HFFc6 (cell line): ENCODE measurements at places on chromosomes 7 and 10.

GRCh38 chr7:84009051-84009450 lies 185.5 kb downstream of the SEMA3A start:
- DNase-seq: no peak

DNA sequence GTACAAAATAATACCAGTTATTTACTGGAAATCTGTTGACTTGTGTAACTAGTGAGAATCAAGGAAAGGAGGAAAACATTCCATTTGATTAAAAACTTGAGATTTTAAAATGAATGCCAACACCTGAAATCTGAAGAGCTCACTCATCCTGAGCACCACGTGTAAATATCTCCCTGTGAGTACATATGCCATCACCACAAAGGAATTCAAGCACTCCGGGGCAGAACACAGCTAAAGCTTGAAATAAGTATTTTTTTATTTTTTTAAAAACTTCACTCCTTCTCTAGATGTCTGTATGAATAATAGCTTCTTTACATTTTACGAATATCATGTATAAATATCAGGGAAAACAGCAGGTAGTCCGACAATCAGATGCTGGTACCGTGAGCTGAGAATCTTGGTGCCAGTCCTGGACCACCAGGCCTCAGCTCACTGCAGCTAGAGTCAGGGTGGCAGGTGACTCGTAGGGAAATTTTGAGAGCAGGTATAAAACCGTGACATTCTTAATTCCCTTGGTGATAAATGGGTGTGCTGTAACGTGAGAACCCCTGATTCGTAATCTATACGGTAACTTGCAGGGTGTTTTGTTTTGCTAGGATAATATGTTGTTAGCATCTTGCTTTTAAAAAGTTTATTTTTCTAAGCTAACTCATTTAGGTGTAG lies 12.7 kb downstream of the LMTK2 start:
- DNase-seq: peak; percentile 61

DNA sequence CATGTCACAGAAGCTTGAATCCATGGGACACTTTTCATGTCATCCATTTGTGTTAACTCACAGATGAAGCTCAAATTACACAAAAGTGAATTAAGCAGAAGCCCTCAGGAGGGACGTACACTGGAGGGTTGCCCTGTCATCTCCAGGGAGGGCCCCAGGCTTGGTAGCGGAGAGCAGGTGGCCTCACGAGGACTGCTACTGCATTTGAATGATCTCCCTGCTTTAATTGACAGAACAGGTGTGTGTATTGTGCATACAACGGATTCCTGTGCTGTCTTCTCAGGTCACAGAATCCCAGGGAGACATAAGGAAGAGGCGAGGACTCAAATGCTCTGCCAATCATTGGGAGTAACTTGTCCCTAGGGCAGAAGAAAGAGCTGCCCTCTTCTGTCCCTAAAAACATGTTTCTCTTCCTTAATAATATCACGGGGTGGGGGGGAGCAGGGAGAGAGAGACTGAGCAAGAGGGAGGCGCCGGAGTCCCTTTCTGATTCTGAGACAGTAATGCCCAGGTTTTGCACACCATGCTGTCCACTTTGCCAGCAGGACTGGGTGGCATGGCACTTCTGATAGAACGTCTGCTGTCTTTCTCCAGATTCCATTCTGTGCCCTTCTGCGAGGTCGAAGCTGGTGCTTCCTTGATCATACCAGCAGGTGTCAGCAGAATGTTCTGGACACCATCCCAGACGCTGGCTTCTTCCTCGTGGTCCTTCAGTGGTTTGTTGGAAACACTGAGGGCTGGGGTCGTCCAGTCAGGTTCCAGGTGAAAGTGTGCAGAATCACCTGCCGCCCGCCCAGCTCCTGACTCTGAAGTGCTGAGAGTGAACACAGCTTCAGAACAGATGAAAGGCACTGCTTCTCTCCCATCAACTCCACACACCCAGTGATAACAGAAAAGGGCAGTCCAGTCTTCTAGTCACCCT lies 26.2 kb upstream of the RASGEF1A start:
- peak; percentile 23 for DNase-seq

DNA sequence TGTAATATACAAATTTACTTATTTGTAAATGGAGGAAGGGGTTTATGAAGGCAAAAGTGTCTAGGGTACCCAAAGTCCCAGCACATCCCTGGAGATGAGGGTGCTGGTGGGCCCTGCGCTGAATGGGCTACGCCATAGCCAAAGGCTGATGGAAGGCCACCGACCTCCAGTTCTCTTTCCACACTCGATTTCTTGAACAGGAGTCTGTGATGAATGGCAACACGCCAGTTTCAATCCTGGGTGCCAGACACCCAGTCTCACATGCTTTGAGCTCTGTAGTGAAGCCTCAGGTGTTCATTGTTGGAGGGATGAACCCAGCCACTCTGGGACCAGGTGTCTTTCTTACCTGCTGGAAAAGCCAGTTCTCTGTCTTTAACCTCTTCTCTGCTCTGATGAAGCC lies 752 bp downstream of the LRMDA start:
- DNase-seq: no peak

- no peak for DNase-seq
Observed at GRCh38 chr10:62745581-62745980, 58.9 kb upstream of the ADO start.

DNA sequence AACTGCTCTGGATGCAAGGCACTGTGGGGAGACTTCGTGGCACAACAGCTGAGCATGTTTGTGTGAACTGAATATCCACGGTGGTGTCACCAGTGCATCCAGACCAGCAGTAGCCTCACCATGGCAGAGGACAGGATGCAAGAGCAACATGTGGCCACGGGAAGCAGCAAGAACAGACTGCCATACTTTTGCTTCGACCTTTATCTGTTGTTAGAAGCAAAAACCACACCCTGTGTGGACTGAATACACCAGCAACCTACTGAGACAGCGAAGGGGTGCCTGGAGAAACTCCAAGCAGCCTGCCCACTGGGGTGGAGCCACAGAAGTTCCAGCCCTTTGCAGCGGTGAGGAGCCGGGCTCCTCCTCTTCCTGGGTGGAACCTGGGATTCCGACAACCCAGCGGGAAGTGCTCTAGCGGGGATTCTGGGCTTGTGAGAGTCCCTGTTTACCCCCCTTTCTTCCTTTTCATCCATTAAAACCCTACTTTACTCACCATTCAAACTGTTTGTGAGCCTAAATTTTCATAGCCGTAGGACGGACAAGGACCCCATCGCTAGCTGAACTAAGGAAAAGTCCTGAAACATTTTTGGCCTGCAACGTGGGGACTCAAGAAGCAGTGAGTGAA lies 584.9 kb downstream of the GRM8 start:
- no peak for DNase-seq

DNA sequence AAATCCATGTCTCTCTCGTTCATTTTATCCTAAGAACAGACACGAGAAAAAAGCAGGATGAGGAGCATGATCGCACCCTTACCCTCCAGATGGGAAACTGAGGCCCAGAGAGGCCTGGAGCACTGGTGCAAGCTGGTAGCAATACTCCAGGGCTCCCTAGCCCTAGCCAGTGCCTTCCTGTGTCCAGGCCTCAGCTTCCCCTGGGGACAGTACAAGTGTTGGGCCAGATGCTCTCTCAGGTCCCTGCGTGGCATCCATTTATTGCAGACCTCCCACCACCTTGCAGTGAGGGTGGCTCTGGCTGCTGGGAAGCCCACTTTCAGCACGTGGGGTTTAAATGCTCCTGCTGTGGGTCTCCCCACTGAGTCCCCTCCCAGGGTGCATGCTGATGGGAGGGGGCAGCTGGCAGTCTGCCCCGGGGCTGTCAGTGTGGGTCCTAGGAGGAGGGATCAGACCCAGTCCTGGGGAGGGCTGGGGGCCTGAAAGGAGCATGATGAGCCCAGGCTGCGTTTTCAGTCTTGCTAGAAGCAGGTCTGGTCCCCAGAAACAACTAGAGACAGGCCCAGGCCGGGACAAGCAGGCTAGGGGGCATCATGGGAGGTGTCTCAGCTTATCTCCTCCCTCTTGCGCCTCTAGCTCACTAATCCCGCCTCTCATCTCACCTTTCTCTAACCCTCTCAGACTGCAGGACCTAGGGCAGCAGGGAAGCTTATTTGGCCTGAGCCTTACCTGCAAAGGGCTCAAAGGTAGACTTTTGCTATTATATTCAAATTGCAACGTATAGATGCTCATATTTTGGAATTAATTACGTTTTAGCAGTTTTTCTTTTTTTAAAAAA lies 662 bp upstream of the PPIF start:
- no peak for DNase-seq

DNA sequence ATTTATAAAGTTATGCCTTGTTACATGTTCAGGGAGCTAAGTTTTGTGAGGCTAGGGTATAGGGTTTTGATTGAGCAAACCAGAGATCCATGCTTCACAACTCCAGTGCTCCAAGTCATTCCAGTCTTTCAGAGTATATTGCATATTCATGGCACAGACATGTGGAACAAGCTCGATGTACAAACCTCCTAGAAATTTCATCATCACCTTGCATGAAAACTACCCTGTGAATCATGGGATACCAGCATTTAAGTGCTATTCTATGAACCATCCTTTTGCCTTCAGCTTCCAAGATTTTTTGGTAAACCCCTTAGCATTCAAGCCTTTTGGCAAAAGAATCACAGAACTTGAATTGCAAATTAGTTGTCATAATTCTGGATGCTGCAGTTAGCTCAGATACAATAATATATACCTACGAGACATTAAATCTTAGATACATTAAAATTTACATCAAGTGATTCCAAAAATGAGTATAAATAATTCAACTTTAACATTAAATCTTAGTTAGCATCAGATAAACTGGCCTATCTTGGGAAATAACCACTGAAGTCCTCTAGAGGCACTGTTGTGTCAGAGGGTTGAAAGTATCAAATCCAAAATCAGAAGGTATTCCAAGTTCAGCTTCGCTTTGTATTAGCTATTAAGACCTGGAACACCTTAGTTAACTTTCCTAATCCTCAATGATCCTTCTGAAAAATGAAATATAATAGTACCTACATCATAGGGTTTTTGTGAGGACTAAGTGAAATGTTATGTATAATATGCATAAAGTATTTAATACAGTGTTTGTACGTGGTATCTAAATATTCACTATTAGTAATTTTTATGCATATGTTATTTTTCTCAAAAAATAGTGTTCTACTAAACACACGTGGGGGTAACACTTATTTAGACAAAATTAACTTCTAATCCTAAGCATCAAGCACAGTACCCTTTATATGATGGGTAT lies 55.5 kb upstream of the CABCOCO1 start:
- DNase-seq: no peak

DNA sequence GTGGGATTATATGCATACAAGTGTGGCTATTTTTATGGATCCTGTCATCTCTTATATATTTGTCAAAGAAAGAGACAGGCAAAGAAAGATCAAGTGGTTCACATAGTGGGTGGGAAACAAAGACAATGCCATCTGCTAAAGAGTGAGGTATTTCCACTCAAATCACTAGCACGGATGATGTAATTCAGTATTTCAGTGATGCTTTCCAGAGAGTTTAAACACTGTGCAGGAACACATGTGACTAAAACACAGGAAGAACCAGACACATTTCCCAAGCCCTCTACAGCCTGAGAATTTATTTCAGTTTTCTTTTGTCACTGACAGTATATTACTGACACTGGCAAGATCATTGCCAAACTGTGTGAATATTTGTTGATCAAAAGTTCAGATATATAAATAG lies 885.7 kb upstream of the CELF2 start:
- DNase-seq: no peak

DNA sequence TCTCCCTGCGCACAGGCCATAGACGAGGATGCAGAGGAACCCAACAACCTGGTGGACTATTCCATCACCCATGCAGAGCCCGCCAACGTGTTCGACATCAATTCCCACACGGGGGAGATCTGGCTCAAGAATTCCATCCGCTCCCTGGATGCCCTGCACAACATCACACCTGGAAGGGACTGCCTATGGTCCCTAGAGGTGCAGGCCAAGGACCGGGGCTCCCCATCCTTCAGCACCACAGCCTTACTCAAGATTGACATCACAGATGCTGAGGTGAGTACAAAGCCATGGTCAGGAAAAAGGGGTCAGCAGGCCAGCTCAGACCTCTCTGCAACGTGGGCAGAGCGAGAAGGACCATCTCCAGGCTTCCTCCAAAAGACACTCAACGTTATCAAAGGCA lies 12.3 kb downstream of the LRIT2 start:
- no peak for DNase-seq

GRCh38 chr7:88027724-88028123 lies 93.7 kb downstream of the ADAM22 start:
- no peak for DNase-seq

DNA sequence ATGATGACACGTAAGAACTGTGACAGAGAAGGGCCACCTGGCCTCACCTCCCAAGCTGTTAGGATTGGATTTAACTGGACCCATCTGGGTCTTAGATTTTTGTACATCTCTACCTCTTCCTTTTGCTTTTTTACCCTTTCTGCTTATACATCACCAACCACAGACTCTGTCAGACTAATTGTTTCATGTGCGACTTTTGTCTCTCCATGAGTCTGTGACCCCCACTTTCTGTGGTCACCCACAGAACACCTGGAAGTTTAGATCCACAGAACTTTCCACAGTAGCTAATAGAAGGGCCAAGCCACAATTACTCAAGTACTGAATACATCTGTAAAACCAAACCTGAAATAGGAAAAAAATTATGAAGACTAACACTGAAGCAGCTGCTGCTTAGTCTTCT lies 23.1 kb downstream of the SEC31B start:
- DNase-seq: no peak

DNA sequence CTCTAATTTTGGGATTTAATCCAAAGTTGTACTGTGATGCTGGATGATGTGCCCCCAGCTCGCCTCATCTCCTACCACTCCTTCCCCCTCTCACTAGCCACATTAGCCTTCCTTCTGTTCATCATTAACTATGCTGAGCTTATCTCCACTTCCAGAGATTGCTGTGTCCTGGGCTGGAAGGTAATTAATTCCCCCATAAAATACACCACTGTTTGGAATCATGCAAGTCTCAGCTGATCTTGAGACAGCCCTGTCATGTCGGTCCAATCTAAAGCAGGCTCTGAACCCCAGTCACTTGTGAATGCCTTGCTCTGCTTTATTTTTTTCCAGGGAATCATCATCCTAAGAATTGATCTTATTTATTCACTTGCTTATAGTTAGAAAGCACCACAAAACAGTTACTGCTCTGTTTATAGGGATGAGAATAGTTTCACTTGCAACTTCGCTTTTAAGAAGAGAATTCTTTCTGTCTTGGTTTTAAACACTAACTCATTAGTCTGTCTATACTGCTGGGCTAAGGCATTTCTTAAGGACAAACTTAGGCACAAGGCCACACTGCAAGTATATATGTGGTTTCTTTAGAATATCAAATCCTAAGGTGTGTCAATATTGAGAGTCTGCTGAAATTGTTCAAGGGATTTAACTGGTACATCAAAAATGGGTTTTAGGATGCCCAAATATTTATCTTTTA lies 341.1 kb upstream of the SEMA3A start:
- DNase-seq: no peak

GRCh38 chr10:22704942-22705341 lies 9.4 kb downstream of the PIP4K2A start:
- no peak for DNase-seq

- DNase-seq: peak; percentile 19
Observed at GRCh38 chr10:5447611-5448071, 35.3 kb downstream of the NET1 start.
